ENCODE measurements at places on chromosomes 3 and 15.

- H3K27ac ChIP-seq: no peak overlapping the region
- H3K4me1 ChIP-seq: no peaks in the 10 kb centered on the region
- H3K27me3 ChIP-seq: no peaks in the 10 kb centered on the region
- no peak for DNase-seq
- H3K36me3 ChIP-seq: no peaks in the 10 kb centered on the region
Measured at GRCh38 chr3:180280555-180280954, 243.8 kb upstream of the PEX5L start.

- peak overlapping the region; percentile 83 for H3K27ac ChIP-seq
- H3K4me1 ChIP-seq: peaks cover 61% of the 10 kb centered on the region
- DNase-seq: peak; percentile 58
- peak overlapping the region; percentile 75 for H3K4me3 ChIP-seq
- H3K27me3 ChIP-seq: no peaks in the 10 kb centered on the region
Measured at GRCh38 chr3:195549931-195550519, 6.9 kb upstream of the PPP1R2 start.

DNA sequence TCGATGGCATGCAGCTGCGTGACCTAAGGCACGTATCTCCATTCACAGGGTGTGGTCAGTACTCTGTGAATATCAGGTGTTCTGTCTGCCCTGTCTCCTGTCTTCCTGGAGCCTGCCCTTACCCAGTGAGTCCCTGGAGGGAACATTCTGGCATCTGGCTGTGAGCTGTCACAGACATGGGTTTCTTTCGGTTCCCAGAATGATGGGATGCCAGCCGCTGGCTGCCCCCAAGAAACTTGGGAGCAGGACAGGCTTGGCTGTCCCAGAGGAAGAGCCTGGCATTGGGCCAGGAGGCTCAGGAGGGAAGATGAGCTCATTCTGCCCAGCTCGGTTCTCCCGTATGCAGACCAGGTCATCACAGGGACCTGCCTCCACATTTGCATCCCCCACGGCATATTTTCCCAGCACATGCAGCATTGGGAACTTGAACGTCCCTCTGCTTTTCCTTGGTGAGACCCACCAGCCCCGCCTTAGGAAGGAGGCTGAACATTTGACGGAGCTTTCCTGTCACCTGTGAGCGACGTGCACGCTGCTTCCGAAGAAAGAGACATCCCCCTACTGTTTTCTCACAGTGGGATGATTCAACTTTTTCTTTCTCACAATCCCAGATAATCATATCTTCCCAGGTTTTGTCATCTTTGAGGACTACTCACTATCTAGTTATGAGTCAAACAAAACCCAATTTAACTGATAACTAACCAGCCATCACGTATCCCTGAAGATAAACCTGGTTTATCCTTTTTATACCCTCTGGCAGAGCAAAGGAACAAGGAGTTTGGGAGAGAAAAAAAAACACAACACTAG lies 22.0 kb upstream of the PGPEP1L start:
- H3K36me3 ChIP-seq: no peaks in the 10 kb centered on the region
- H3K27me3 ChIP-seq: peaks cover 11% of the 10 kb centered on the region
- DNase-seq: no peak

DNA sequence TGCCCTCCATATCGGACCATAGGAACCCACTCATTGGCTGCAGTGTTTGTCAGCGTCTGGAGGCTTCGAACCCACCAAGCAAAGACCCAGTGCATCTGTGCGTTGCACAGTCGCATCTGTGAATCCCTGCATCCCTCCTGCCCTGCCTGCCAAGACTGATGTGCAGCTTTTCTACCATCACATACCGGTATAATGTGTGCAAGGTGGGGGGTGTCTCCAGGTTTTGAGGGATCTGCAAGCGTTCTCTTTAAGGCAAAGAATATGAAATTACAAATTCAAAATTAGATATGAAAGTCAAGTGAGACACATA lies 288 bp upstream of the NME9 start:
- peak overlapping the region; percentile 83 for H3K4me3 ChIP-seq
- DNase-seq: no peak
- H3K27me3 ChIP-seq: no peaks in the 10 kb centered on the region
- H3K27ac ChIP-seq: peak overlapping the region; percentile 84
- H3K4me1 ChIP-seq: peaks cover 28% of the 10 kb centered on the region

GRCh38 chr15:32733281-32733680 lies 15.5 kb downstream of the GREM1 start:
- H3K27ac ChIP-seq: no peak overlapping the region
- H3K27me3 ChIP-seq: peaks cover 52% of the 10 kb centered on the region
- no peak overlapping the region for H3K4me3 ChIP-seq
- H3K36me3 ChIP-seq: no peaks in the 10 kb centered on the region

DNA sequence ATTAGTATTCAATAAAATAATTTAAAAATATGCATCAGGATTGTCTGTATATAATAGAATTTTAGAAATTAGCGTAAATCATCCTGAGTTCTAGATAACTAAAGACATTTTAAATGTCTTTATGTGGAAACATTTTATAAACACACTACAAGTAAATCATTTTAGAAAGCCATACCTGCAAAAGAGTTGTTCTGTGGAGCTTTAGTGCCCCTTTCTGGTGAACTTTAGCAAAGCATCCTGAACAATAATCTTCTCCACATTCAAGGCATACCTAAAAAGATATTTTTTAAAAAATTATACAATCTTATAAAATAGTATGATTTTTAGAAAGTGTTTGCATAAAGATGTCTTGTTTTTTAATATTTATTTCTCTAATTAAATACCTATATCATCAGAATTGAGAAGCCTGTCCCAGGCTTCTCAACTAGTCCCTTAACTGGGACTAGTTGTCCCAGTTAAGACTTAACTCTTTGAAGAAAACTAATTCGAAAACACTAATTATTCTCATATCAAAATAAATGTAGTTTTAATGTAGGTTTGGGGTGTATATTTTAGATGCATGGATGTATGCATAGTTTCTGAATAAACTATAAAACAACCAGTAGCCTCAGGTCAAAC lies 29.7 kb downstream of the ZBBX start:
- no peak for DNase-seq
- no peaks in the 10 kb centered on the region for H3K4me1 ChIP-seq
- no peaks in the 10 kb centered on the region for H3K36me3 ChIP-seq
- no peak overlapping the region for H3K4me3 ChIP-seq

DNA sequence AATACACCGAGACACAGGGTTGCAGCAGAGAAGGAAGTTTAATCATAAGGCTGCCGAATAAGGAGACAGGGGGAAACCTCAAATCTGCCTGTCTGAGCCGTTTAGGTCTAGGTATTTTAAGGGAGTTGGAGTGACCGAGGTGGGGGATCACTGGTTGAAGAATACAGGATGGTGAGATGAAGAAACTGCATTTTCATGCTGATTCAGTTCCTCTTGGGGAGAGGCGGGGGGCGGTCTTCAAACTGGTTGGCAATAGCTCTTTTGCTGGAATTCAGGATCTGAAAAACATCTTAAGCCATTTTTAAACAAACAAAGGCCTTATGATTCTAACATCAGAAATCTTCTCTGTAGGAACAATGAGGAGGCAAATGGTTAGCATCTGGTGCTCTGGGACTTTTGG lies 699.5 kb upstream of the CFAP20DC start:
- no peaks in the 10 kb centered on the region for H3K36me3 ChIP-seq
- no peak overlapping the region for H3K27ac ChIP-seq
- peaks cover 7% of the 10 kb centered on the region for H3K4me1 ChIP-seq
- no peaks in the 10 kb centered on the region for H3K27me3 ChIP-seq
- no peak overlapping the region for H3K4me3 ChIP-seq
- DNase-seq: no peak

DNA sequence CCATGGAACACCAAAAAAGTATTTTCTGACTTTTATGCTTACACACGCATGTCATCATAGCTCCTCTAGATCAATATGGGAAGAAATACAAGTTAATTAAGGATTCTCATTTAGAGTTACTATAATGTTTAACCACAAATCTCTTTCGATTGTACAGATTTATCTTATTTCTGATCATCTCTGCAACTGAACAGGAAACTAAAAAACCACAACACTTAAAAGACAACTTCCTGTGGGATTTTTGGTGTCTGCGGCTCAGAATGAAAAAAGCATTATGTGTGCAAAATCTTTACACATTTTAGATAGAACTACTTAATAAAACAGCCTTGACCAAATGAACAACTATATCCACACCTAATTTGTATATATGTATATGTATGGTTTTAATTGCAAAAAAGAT lies 3.0 kb upstream of the TJP1 start:
- H3K4me1 ChIP-seq: peaks cover 18% of the 10 kb centered on the region
- peak overlapping the region; percentile 35 for H3K27ac ChIP-seq
- H3K27me3 ChIP-seq: peaks cover 23% of the 10 kb centered on the region
- no peak overlapping the region for H3K4me3 ChIP-seq
- no peak for DNase-seq
- peaks cover 1% of the 10 kb centered on the region for H3K36me3 ChIP-seq

GRCh38 chr15:40106203-40107161 lies 2.2 kb downstream of the BMF start:
- peaks cover 14% of the 10 kb centered on the region for H3K36me3 ChIP-seq
- no peak for DNase-seq
- peak overlapping the region; percentile 96 for H3K4me3 ChIP-seq
- H3K4me1 ChIP-seq: peaks cover 54% of the 10 kb centered on the region
- no peaks in the 10 kb centered on the region for H3K27me3 ChIP-seq

GRCh38 chr3:8982509-8982908 lies 19.2 kb upstream of the RAD18 start:
- H3K4me1 ChIP-seq: no peaks in the 10 kb centered on the region
- no peak overlapping the region for H3K4me3 ChIP-seq
- no peak overlapping the region for H3K27ac ChIP-seq
- H3K36me3 ChIP-seq: no peaks in the 10 kb centered on the region

DNA sequence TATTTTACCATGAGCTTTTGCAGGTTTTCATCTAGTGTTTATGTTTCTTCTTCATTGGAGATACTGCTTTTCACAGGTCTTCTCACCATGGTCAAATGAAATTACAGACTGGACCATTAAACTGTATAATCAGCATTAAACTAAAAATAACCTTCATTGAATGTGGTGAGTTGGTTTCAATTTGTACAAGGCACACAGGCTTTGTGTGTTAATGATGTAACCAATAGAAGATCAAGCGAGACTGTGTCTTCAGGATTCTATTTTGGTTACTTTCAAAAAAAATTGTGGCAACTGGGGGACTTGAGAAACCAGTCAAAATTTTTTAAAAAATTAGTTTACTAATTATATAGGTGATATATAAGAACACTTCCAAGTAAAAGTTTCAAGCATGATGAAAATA lies 54.3 kb upstream of the GCSAM start:
- H3K36me3 ChIP-seq: no peaks in the 10 kb centered on the region
- no peak for DNase-seq
- H3K4me1 ChIP-seq: no peaks in the 10 kb centered on the region
- peaks cover under 1% of the 10 kb centered on the region for H3K27me3 ChIP-seq

- no peaks in the 10 kb centered on the region for H3K36me3 ChIP-seq
- H3K27ac ChIP-seq: no peak overlapping the region
- no peak for DNase-seq
- H3K27me3 ChIP-seq: peaks cover 8% of the 10 kb centered on the region
Measured at GRCh38 chr3:67964596-67964995, 310.2 kb upstream of the SUCLG2 start.

DNA sequence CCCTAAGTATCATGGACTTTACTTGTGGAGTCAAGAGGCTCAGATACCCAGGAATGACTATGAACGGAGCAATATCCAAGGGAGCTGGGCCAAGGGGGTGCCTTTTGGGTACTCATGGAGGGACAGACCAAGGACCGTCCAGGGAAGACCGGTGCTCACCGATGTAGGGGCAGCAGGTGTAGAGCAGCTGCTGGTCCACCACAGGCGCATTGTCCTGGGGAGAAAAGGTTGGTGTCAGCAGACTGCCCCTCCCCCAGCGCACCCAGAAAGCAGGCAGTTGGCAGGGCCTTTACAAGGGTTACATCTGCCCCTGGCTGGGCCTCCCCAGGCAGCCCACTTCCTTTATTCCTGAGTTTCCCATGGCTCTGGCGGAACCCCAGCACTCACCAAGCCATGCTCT lies 7.5 kb downstream of the CDAN1 start:
- H3K27ac ChIP-seq: no peak overlapping the region
- H3K36me3 ChIP-seq: peaks cover 36% of the 10 kb centered on the region
- H3K4me1 ChIP-seq: peaks cover 8% of the 10 kb centered on the region

- no peak for DNase-seq
- no peaks in the 10 kb centered on the region for H3K36me3 ChIP-seq
- H3K27me3 ChIP-seq: no peaks in the 10 kb centered on the region
- no peaks in the 10 kb centered on the region for H3K4me1 ChIP-seq
Measured at GRCh38 chr3:95899494-95899893, 914.9 kb upstream of the EPHA6 start.

GRCh38 chr3:72352176-72352575 lies 496.1 kb downstream of the SHQ1 start:
- peaks cover 26% of the 10 kb centered on the region for H3K27me3 ChIP-seq
- H3K36me3 ChIP-seq: no peaks in the 10 kb centered on the region
- H3K4me3 ChIP-seq: no peak overlapping the region
- no peaks in the 10 kb centered on the region for H3K4me1 ChIP-seq
- H3K27ac ChIP-seq: no peak overlapping the region
- DNase-seq: no peak

DNA sequence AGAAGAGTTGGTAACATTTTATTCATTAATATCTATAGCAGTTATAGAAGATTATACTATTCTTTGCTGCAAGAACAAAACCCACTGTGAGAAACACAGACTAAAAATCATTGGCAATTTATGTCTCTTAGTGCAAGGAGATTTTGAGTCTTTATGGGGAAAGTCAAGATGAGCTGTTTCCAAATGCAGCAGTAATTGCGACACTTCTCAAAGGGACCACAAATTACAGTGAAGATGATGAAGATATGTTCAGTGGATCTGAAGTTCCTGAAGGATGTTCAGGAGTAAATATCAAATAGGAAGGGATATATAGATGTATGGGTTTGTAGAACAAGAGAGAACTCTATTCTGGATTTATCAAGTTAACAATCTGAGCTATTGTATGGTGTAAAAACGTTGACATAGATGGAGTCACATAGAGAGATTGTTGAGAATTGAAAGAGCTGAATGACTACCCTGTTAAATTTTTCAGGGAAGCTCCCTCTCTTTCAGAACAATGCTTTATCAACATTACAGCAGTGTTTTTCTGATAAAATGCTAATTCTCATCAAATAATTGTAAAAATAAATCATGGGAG lies 71.8 kb downstream of the DTWD1 start:
- no peaks in the 10 kb centered on the region for H3K27me3 ChIP-seq
- no peak overlapping the region for H3K4me3 ChIP-seq
- H3K4me1 ChIP-seq: no peaks in the 10 kb centered on the region
- no peak overlapping the region for H3K27ac ChIP-seq
- DNase-seq: no peak
- no peaks in the 10 kb centered on the region for H3K36me3 ChIP-seq

DNA sequence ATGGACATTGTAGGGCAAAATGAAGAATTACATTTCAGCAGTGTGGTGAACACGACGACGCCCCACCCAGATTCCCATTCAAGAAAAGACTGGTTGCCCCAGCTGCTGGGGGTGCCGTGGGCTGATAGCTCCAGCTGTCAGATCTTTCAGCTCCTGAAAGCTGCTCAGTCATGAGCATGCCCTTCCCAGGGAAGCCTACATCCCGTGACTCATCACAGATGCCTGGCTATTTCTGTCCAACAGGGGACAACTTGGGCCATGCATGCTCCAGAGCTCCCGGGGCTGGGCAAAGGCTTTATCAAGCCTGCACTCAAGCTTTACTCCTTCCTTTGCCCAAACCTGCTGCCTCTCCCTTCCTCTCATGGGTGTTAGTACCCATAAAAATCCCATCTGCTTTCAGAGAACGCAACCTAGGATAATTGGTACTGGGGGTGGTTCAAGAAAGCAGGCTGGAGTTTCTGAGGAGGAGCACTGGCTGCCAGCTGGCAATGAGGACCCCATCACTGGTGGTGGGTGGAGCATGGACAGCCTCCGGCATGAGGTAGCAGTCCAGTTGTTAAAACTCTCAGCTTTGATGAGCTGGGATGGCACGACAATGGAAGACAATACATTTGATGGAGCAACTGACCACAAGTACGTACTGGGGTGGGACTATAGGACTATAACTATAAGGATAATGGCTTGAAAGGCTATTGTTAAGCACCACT lies 16.4 kb upstream of the ST8SIA2 start:
- no peaks in the 10 kb centered on the region for H3K4me1 ChIP-seq
- no peak overlapping the region for H3K27ac ChIP-seq
- no peak overlapping the region for H3K4me3 ChIP-seq
- H3K36me3 ChIP-seq: no peaks in the 10 kb centered on the region
